Effector memory CD8-positive, alpha-beta T cell (primary cell): ENCODE measurements at places on chromosomes 7 and 10.

DNA sequence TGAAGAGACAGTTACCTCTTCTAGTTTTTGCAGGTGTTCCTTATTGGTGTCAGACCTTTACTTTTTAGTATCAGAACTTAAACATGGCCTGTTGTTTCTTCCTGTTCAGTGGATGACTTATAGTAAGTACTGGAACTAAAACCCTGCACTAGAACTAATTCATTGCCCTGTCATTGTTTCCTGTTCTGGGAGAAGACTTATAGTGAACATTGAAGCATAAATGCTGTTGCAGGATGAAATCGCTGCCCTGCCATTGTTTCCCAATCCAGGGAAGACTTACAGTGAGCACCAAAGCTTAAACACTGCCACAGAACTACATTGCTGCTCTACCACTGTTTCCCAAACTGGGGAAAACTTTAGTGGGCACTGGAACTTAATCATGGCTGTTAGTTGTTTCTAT is 13.1 kb downstream of the IPMK start:
- H3K27ac ChIP-seq, result no peak overlapping the region
- H3K36me3 ChIP-seq, result peaks cover 14% of the 10 kb centered on the region
- no peaks in the 10 kb centered on the region for H3K27me3 ChIP-seq

DNA sequence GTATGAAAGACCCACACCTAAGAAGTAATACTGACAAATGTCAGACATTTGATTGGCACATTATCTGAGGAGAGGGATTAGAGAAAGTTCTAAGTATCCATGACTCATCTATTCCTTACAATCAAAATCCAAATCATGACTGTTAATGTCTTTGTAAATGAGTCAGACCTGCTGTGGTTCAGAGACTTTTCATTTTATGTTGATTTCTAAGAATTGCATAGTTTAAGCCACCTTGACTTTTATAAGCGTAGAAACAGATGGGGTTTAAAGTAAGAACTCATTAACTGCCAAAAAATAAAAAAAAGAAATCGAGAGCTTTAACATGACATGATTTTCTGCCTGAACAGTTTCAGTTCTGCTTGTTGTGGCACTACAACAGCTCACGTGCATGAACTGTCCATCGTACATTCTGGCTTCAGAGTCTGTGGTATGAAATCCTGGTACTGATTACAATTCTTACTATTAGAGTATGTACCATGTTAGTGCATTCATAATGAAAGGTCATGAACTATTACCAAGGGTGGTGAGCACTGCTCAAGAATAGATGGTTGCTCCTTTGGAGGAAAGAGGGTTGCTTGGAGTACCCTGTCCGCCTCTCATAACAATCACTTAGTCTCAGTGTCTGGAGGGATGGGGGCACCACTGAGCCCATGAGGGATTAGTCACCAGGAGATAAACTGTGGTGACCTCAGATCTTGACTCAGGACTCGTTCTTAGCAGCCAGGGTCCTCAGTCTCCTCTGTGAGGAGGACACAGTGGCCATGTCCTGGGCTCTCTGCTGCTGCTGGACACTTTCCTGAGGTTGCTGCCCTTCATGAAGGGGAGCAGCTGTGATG is 42.2 kb downstream of the ACSM6 start:
- H3K4me1 ChIP-seq, result no peaks in the 10 kb centered on the region
- H3K4me3 ChIP-seq, result no peak overlapping the region
- peaks cover 3% of the 10 kb centered on the region for H3K36me3 ChIP-seq
- DNase-seq, result no peak
- H3K27ac ChIP-seq, result no peak overlapping the region

DNA sequence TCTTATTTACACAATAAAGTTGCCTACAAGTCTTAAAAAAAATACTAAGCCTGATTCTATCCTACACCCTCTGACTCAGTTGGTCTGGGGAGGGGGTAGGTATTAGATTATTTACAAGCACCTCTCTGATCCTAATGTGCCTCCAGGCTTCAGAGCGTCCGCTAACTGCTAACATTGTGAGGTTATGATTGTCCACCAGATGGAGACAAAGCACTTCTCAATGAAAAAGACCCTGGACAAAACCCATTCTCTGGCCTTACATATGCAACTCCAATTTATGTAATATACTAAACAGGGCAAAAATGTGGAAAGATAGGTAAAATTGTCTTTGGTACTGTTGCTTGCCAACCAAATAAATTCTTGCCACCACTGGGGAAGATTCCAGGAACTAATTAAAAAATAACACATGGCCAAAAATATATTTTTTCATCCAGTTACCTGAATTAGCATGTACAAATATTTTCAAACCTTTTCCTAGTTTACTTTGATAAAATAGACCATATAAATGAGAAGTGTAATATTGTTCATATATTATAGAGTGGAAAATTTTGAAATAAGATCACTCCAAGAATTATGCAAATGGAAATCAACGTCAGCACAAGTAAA is 92.4 kb downstream of the KIF20B start:
- peaks cover 3% of the 10 kb centered on the region for H3K36me3 ChIP-seq
- no peak overlapping the region for H3K27ac ChIP-seq
- no peaks in the 10 kb centered on the region for H3K4me1 ChIP-seq
- no peak overlapping the region for H3K4me3 ChIP-seq

GRCh38 chr10:100333661-100334440 is 3.8 kb upstream of the PKD2L1 start:
- H3K4me3 ChIP-seq, result no peak overlapping the region
- no peak for DNase-seq
- H3K27ac ChIP-seq, result no peak overlapping the region
- H3K27me3 ChIP-seq, result peaks cover 33% of the 10 kb centered on the region
- peaks cover 2% of the 10 kb centered on the region for H3K4me1 ChIP-seq

DNA sequence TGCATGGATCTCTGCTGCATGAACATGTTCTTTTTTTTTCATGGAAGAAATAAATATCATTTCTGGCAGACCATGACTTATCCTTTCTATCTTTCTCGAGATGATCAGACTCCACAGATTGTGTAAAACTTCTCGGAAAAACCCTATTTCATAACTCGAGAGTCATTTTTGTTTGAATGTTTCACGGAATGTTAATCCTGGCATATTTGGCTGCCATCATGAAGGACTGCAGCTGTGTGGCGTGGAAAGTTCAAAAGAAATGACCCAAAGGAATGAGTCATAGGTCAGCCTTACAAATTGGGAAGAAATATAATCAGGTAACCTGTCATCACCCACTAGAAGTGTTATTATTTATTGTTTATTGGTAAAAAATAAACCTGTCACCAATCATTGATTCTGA is 566.8 kb downstream of the SDK1 start:
- H3K4me1 ChIP-seq, result no peaks in the 10 kb centered on the region
- H3K27me3 ChIP-seq, result peaks cover 28% of the 10 kb centered on the region
- no peaks in the 10 kb centered on the region for H3K36me3 ChIP-seq

DNA sequence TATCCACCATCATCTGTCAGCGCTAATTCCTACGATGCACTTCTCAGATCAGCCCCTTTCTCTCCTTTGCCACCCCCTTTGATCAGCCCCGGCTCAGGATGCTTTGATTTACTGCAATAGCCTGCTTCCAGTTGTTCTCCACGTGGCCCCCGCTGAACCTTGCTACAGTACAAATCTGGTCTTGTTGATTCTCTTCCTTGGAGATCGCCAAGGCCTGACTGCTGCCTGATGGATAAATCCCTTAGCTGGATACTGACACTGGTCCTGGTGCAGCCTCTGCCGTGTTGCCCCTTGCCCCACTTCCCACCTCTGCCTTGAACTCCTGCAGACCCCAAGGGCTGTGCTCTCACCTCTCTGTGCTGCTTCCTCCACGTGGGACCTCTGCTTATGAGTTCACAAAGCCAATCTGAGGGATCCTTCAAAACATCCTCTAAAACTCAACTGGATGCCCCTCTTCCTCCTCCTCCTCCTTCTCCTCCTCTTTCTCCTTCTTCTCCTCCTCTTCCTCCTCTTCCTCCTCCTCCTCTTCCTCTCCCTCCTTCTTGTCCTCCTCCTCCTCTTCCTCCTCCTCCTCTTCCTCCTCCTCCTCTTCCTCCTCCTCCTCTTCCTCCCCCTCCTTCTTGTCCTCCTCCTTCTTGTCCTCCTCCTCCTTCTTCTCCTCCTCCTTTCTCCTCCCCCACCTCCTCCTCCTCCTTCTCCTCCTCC is 15.3 kb downstream of the PLXNA4 start:
- H3K27ac ChIP-seq, result no peak overlapping the region
- H3K4me3 ChIP-seq, result no peak overlapping the region
- H3K27me3 ChIP-seq, result peaks cover 49% of the 10 kb centered on the region
- peaks cover 2% of the 10 kb centered on the region for H3K36me3 ChIP-seq
- H3K4me1 ChIP-seq, result peaks cover 4% of the 10 kb centered on the region

- H3K4me3 ChIP-seq, result no peak overlapping the region
- H3K4me1 ChIP-seq, result peaks cover 11% of the 10 kb centered on the region
- H3K27me3 ChIP-seq, result no peaks in the 10 kb centered on the region
- no peak for DNase-seq
Measured at GRCh38 chr7:7176406-7177043, 5.8 kb upstream of the C1GALT1 start.

GRCh38 chr7:30148951-30149459 is 14.2 kb downstream of the MTURN start:
- H3K4me1 ChIP-seq, result no peaks in the 10 kb centered on the region
- H3K27ac ChIP-seq, result no peak overlapping the region
- DNase-seq, result no peak
- peak overlapping the region; percentile 24 for H3K4me3 ChIP-seq

- H3K4me1 ChIP-seq, result peaks cover 5% of the 10 kb centered on the region
- H3K27ac ChIP-seq, result no peak overlapping the region
- no peaks in the 10 kb centered on the region for H3K36me3 ChIP-seq
- no peak overlapping the region for H3K4me3 ChIP-seq
Measured at GRCh38 chr10:125148528-125148927, 11.8 kb downstream of the CTBP2 start.

- H3K4me1 ChIP-seq, result no peaks in the 10 kb centered on the region
- H3K4me3 ChIP-seq, result no peak overlapping the region
- DNase-seq, result no peak
- H3K27me3 ChIP-seq, result peaks cover 4% of the 10 kb centered on the region
- H3K36me3 ChIP-seq, result peaks cover 2% of the 10 kb centered on the region
Measured at GRCh38 chr7:391961-392524, 102.1 kb downstream of the FOXL3 start.

GRCh38 chr7:135277161-135277560 is 43.5 kb downstream of the STRA8 start:
- H3K27ac ChIP-seq, result no peak overlapping the region
- H3K36me3 ChIP-seq, result no peaks in the 10 kb centered on the region
- no peak for DNase-seq

- H3K27ac ChIP-seq, result no peak overlapping the region
- no peak for DNase-seq
- no peak overlapping the region for H3K4me3 ChIP-seq
- no peaks in the 10 kb centered on the region for H3K4me1 ChIP-seq
- no peaks in the 10 kb centered on the region for H3K27me3 ChIP-seq
- H3K36me3 ChIP-seq, result no peaks in the 10 kb centered on the region
Measured at GRCh38 chr10:18005445-18005780, 53.7 kb downstream of the SLC39A12 start.

DNA sequence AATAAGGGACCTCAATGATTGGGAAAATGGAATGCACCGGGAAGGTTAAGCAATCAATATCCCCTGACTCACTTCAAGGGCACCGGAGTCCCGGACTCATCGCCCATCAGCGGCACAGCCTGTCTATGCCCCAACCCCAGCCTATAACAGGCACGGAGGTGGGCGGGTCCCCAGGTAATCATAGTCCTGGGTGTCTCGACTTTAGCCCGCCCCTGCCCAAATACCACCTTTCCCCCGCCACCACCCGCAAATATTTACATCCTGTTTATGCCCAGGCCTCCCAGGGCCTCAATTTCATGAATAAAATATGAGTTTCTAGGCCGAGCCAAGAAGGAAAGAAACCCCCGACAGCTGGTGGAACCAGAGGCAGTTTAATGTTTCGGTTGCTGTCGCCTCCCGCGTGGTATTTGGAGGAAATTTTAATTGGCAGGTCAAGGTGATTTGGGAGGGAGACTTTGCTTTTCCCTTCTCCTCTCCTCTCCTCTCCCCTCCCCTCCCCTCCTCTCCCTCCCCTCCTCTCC is 15.6 kb upstream of the RFC2 start:
- H3K27me3 ChIP-seq, result peaks cover 14% of the 10 kb centered on the region
- H3K4me1 ChIP-seq, result no peaks in the 10 kb centered on the region
- peaks cover 1% of the 10 kb centered on the region for H3K36me3 ChIP-seq
- H3K27ac ChIP-seq, result no peak overlapping the region

- no peak overlapping the region for H3K4me3 ChIP-seq
- no peak for DNase-seq
- H3K36me3 ChIP-seq, result no peaks in the 10 kb centered on the region
- peaks cover 46% of the 10 kb centered on the region for H3K27me3 ChIP-seq
- peaks cover 3% of the 10 kb centered on the region for H3K4me1 ChIP-seq
Measured at GRCh38 chr10:93820434-93820833, 62.7 kb downstream of the LGI1 start.

GRCh38 chr10:77513781-77514331 is 123.8 kb downstream of the KCNMA1 start:
- no peak overlapping the region for H3K4me3 ChIP-seq
- peaks cover 3% of the 10 kb centered on the region for H3K36me3 ChIP-seq
- no peak overlapping the region for H3K27ac ChIP-seq
- peaks cover 64% of the 10 kb centered on the region for H3K27me3 ChIP-seq
- H3K4me1 ChIP-seq, result no peaks in the 10 kb centered on the region

- H3K4me1 ChIP-seq, result no peaks in the 10 kb centered on the region
- H3K27ac ChIP-seq, result no peak overlapping the region
Measured at GRCh38 chr10:121543545-121543944, 54.7 kb downstream of the FGFR2 start.

DNA sequence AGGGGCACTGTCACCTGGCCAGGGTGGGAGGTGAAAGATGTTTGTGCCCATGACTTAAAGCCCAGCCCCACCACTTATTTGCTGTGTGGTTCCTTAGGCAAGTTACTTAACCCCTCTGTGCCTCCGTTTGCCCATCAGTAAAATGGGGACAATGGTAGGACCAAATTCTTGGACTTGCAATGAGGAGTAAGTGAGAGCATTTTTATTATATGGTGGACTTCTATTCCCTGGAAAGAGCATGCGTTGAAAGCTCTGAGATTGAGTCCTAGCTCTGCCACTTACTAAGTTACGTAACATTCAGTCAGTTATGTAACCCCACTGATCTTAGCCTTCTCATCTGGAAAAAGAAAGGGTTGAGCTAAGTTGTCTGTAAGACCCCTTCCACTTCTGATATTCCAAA is 18.8 kb downstream of the VSIR start:
- H3K4me1 ChIP-seq, result peaks cover 69% of the 10 kb centered on the region
- DNase-seq, result no peak
- peak overlapping the region; percentile 81 for H3K27ac ChIP-seq
- H3K27me3 ChIP-seq, result no peaks in the 10 kb centered on the region
- H3K36me3 ChIP-seq, result peaks cover 87% of the 10 kb centered on the region

DNA sequence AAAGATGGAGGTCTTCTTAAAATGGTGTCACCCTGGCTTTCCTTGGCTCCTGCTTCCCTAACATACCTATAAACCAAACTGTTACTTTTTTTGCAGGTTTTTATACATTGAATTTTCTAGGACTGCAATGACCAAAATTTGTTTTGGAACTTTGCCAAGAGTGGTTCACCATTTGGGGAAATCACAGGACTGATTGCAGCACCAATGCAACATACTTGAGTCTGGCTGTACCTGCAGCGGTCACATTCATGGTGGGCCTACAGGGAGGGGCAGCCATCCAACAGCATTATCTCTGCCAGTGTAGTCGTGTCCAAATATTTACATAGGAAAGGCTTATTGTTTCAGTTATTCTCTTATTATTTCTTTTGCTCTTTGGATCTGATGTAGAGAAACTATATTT is 69.0 kb downstream of the HACD1 start:
- H3K27ac ChIP-seq, result no peak overlapping the region
- H3K4me1 ChIP-seq, result peaks cover 3% of the 10 kb centered on the region
- no peaks in the 10 kb centered on the region for H3K27me3 ChIP-seq
- no peaks in the 10 kb centered on the region for H3K36me3 ChIP-seq
- H3K4me3 ChIP-seq, result no peak overlapping the region
- DNase-seq, result no peak

GRCh38 chr7:90078921-90079320 is 75.3 kb upstream of the STEAP1 start:
- no peaks in the 10 kb centered on the region for H3K36me3 ChIP-seq
- no peak overlapping the region for H3K27ac ChIP-seq
- DNase-seq, result no peak
